Stimulated activated CD4-positive, alpha-beta T cell treated with anti-CD3 and anti-CD28 coated beads, TNF-alpha, amount 100 ng/mL, for 1 hour (primary cell): ENCODE measurements at places on chromosomes 3 and 15.

DNA sequence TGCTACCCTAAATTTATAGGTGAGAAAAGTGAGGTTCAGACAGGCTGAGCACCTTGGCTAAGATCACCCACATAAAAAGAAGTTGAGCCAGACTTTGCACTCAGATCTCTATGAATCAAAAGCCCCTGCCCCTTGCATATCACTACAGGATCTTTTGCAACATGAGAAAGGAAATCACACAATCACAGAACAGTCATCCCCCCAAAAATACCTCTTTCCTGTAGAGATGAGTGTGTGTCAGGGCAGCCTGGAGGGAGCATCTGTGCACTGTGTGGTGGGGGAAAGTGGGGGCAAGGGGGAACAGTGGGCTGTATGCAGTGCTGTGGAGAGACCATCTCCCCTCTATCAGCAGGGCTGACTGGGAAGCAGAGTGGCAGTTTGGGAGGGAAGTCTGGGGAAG, 46.6 kb downstream of the EPHB3 start:
- DNase-seq = no peak

- DNase-seq = no peak
Measured at GRCh38 chr15:82177291-82178010, 85.1 kb downstream of the EFL1 start.

- no peak for DNase-seq
Measured at GRCh38 chr3:47865192-47865591, 62.3 kb downstream of the DHX30 start.

DNA sequence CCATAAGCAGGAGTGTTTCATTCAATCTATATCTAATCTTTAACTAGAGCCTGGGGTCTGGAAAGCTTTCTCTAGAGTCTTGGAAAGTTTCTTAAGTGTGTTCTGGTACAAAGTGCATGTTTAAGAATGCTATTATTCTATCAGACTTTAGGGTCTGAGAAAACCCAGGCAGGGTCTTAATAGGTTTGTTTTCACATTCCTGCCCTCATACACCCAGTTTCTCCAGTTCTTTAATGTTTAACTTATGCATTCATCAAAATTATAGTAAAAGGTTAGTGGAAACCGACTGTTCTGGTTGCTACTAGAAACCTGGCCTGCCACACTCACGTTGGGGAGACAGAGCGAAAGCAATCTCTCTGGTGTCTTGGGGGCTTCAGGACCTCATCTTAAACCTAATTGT, 102.9 kb upstream of the WDR72 start:
- DNase-seq = no peak

DNA sequence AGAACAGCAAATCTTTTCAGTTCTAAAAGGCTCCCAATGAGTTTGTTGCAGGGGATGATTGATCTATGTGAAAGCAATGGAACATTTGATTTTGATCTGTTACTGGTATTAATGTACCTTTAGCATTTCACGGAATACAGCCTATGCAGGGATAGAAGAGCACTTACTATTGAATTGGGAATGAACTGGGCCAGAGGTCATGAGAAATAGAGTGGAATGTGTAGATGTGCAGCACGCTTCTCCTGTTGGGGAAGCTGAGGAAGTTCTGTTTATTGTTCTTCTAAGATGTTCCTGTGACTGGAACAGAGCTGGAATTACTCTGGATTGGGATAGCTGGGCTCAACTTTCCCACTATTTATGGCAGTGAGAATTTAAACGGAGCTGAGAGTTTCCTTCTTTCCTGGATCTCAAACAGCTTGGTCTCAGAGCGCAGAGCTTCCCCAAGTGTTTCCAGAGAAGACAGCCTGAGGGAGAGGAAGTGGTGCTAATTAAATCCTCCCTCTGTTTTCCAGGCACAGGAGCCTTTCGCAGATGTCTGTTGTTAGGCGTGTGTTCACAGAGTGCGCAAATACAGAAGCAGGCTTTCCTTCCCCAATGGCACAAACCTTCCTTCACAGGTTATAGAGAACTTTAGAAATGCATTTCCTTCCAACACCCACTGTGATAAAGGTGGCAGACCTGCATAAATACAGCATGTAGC, 32.5 kb downstream of the TPRG1 start:
- DNase-seq = no peak

DNA sequence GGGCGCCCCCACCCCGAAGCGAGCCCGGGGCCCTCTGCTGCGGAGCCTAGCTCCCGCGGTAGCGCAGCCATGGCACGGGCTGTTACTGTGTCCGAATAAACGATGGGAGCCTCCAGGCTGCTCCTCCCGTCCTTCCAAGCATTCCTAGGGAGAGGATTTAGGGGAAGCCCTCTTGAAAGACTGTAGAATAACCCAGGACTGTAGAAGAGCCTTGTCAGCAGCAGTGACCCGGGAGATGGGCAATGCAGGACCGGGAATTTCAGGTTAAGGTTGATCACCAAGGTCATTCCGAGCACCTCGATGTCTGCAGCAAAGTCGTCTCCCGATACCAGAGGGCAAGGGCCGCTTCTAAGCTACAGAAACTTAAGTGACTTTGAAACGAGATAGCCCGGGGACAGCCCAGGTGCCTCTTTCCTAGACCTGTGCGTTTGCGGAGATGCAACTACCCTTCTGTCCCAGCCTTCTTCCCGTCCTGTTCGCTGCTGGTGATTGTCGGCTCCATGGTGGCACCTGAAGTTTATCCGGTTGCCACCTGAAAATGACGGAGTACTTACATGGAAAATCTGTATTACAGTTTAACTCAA, 753 bp upstream of the MYO5A start:
- peak; percentile 10 for DNase-seq

DNA sequence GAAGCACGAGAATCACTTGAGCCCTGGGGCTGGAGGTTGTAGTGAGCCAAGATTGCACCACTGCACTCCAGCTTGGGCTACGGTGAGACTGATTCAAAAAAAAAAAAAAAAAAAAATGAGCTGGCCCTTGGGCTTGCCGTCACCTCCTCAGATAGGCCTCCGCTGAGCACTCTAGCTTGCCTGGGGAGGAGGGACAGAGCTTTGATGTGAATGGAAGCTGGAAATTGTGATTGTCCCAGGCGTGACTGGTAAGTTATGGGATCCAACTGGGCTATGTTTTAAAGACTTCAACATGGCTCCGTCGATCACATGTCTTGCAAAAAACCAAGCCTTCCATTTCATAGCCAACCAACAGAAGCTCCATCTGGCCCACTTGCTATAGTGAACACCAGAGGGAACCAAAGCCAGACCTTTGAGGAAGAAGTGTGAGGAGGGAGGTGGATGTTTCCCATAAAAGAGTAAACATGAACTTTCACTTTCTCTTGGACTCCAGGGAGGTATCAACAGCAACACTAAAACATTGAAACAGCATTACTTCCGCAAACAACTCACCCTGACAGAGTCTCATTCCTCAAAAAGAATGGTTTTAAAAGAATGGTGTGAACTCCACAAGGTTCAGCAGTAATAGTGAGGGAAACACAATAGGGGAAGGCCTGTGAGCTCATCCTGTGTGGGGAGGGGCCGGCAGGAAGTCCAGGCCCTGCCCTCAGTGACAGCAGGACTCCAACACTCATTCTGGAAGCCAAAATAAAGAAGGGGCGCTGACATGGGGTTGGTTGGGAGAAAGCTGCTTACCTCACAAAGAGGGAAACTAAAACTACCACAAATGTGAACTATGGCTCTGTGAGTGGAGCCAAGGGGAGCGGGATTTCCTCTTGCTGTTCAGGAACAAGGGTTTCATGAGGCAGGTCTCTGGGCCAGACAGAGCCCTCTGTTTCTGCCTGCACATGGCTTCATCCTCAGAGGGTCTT, 59.2 kb upstream of the IL12A start:
- no peak for DNase-seq

DNA sequence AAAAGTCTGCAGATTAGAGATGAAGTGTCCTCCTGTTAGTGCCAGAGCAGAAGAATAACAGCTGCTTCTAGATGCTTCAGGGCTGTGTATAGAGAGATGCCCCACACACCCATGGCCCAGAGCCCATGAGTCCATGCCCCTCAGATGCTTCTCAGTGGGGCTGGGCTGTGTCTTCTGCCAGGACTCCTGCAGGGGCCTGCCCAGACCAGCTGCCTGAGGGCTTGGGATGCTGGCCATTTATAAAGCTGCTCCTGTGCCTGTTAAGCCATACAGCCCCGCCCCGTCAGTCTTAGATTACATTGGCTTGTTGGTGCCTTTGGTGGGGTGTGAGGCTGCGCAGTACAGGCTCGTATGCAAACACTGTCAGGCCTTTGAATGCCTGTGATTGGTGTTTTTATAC, 318.0 kb upstream of the CTDSPL start:
- DNase-seq = no peak

- no peak for DNase-seq
Measured at GRCh38 chr3:57583544-57583943, 13.6 kb downstream of the ARF4 start.

DNA sequence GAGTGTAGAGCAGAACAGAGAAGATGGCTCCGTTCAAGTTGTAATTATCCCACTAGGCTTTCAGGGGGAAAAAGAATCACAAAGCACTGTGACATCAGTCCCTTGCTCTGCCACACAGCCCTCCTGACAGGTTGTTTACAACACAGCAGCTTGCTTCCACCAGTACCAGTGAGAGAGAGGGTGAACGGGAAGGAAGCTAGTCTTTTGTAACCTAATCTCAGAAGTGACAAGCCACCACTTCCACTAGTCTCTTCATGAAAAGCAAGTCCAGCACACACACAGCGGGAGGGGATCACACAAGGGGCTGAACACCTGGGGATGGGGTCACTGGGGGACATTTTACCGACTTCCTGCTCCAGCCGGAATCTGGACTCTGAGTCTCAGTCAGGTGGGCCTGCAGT, 86.3 kb downstream of the FAM81A start:
- no peak for DNase-seq
